ENCODE measurements at places on chromosomes 1 and 21.
A peak's percentile ranks its signal among the peaks of the same experiment; 100 is the strongest.

- peak; percentile 56 for DNase-seq
Measured at GRCh38 chr1:10738061-10739058, 58.1 kb downstream of the CASZ1 start.

- peak; percentile 69 for DNase-seq
Measured at GRCh38 chr1:1947493-1947892, 28.4 kb upstream of the TMEM52 start.

DNA sequence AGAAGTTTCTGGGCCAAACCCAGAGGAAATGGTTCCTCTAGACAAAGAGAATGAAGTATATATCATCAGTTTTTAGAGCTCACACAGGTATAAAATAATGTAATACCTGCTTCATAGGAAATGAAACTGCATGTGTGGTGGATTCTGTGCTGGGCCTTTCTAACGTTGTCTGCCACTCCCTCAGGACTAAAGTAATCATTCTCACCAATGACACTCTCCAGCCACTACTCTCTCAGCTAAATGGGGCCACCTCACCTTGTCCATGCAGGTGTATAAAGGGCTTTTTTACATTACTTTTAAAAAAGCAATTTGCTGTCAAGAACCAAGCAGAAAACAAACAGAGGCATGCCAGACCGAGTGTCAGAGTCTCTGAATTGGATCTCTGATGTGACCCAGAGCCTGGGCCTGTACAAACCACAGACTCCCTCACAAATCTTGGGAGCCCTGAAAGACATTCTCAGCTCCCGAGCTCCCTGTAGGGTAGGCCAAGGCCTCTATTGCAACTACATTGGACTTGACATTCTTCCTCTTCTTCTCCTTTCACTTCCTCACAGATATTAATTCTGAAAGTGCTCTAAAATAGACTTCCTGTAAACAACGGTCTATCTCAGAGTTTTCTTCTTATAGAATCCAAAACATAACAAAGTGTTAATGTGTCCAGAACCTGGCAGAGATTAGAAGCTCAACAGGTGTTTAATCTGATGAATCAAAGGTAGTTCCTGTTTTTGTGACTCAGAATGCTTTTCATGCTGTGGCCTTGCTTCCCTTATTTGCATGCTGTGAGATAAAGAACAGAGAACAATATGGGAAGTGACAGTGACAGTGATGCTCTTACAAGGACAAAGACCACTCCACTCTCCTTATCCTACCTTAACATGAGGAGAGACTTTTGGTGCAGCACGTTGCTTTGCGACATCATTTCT lies 8.6 kb downstream of the AIM2 start:
- peak; percentile 7 for DNase-seq

GRCh38 chr1:77544845-77545244 lies 137.6 kb downstream of the ZZZ3 start:
- DNase-seq, result no peak

DNA sequence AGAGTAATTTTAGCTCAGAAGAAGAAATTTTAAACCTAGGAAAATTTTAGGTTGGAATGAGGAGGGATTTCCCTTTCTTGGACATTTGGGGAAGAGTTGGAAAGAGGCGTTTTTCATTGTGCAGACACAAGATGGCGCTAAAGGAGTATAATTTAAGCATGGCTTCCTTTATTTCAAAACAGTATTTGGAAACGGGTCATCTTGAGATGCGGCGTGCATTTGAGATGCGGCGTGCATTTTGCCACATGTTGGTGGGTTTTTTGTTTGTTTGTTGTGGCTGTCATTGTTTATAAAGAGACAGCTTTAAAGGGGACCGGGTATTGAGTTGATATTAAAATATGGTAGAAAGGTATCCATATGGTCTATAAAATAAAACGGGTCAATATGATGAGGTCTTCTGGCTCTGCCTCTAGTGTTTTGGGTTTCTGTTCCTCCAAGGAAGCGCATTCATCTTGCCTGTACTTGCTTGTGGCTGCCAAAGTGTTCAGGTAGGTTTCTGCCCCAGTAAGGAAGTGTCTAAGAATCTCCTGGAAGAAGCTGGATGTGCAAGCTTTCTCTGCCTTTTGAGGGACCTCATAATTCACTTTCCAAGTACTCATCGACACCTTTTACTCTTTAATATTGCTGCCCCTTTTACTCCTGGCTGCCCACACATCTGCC lies 210.3 kb downstream of the SLC35F3 start:
- DNase-seq, result peak; percentile 71

GRCh38 chr1:46041974-46042373 lies 90.5 kb downstream of the PIK3R3 start:
- DNase-seq, result peak; percentile 55

GRCh38 chr1:176815621-176816020 lies 348.9 kb downstream of the ASTN1 start:
- DNase-seq, result no peak

DNA sequence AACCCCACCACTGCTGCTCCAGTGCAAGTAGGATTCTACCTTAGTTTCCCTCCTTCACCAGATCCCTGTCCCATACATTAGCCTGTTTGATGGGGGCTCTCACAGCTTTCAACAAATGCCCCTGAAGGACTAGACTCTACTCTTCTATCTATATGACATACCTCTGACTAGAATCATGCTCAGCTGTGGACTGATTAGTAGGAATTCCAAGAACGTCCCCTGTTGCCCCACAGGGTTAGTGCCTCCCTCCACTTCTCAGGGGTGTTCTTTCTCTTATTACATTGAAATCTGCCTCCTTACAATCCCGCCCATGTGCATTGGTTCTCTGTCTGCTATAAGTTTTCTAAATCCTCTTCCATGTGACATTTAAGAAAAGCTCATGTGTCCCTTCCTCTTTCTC lies 375.9 kb upstream of the DUSP10 start:
- DNase-seq, result no peak

DNA sequence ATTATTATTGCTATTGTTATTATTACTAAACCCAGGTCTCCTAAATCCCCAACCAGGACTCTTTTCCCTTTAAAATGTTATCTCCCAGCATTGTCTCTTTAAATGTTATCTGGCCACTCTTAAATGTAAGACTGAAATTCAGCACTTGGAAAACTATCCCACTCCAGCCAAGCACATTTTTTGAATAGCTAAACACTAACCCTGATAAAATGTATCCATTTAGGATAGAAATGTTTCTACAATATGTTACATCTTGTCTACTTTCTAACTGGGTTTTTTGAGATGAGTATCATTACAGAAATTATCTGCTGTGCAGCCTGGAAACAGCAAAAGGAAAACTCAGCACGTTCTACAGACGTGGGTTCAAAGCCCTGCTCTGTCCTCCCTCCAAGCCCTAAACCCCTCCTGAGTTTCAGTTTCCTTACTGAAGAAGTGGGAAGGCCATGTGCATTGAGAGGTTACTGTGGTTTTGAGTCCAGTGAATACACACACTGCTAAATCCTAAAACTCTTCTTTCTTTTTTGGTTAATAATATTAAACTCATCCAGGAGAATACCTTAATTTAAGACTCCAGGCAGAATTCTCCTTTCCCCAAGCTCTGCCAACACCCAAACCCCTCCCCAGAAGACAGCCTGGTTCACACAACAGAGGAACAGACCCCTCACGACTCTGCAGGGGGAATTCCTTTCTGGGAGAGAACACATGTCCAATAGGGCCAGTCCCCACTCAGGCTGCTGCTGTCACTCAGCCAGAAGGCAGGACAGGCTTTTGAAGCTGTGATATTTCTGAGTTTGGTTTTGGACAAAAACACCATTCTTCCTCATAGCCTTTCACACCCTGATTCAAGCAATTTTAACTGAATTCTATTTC lies 41.9 kb downstream of the HIVEP3 start:
- DNase-seq, result no peak

- DNase-seq, result no peak
Measured at GRCh38 chr1:13495186-13495585, 18.6 kb downstream of the LRRC38 start.

DNA sequence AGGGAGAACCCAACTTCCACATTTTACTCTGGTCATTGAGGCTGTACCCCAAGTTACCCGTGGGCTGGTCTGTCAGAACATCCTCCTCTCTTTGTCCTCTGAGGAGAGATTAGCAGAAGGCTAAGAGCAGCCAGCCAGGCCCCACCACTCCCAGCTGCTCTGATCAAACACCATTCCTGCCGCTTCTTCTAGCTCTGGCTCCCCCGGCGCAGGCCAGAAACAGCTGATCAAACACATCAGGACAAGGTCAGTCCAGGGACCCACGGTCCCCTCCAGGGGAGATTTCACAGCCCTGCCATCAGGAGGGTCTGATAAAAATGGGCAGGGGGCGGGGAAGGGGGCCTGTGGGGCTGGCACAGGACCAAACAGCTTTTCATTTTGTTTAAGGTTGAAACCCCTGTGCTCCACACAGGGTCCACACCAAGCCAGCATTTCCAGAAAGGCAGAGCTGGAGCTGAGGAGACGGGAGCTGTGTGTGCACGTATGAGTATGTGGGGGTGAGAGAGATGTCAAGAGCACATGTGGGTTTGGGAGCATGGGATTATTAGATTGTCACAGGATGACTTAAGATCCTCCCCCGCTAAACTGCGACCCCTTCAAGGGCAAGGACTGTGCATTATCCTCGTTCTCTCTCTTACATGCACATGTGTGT lies 29.9 kb upstream of the EPHA8 start:
- peak; percentile 73 for DNase-seq

DNA sequence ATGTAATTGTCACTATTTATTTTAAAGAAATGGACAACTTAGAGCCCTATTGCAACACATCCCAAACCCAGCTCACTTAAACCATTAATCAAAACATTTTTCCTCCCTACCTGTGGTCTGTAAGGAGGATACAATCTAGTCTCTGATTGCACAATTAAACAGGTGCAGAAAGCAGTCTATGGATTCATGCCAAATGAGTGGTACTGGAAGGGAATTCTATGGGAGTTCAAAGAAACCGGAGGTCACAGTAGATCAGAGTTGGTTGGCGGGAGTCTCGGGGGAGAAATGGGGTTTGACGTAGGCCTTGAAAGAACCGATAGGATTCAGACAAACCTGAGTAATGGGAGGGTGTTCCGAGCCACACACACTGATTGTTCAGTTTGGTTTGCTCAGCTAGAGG lies 314.9 kb downstream of the KIF26B start:
- DNase-seq, result no peak

- DNase-seq, result no peak
Measured at GRCh38 chr1:151562661-151563060, 22.6 kb downstream of the TUFT1 start.

DNA sequence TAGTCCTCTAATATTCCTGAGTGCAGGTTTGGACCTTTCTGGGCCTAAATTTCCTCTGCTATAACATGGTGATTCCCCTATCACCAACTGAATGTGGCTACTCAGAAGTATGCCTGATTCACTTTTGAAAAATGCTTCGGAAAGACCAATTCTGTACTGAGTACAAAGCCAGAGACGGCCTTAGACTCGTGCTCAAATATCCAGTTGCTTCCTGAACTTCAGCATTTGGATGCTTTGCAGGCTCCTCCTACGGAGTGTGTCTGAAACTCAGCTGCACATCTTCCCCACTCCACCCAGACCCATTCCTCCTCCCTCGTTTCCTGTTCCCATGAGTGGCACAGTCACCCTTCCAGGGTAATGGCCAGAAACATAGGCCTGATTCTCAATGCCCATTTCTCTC lies 98.4 kb upstream of the GADD45A start:
- no peak for DNase-seq

DNA sequence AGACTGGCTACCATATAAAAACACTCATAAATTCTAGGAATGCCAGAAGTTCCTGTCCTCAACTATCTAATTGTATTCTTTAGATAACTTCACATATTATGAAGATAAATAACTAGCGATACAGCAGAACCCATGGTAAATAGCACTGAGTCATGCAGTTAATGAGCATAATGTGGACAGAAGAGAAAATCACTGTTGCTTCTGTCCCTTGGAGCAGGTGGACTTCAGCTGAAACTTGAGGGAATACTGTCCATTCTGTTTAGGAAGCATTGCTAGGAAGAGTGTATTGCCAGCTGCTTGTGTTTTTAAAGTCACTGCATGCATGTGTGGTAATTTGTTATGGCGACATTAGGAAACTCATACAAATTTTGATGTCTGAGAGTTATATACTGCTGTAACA lies 854.4 kb downstream of the LTN1 start:
- DNase-seq, result no peak

DNA sequence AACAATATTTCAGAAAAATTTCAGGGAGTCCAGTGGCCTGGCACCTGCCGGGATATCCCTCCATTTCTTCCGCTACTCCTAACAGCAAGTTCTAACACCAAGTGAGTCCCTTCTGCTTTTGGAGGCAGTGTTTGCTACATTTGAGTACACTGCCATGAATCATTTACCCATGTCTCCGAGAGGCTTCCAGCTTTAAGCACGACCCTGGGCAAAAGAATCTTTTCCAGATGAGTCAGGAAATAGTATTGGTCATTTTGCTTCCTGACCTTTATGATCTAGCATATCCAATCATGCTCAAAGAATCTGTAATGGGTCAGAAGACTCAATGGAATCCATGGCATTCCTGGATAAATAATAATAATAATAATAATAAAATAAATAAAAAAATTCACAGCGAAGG lies 60.7 kb upstream of the FMN2 start:
- no peak for DNase-seq
